ENCODE measurements at places on chromosomes 16 and 17.

- no peak for DNase-seq
These were observed 423 bp upstream of the ASGR2 start for GRCh38 chr17:7114875-7115614.

GRCh38 chr17:42573095-42573494, 4.4 kb downstream of the PSMC3IP start:
- DNase-seq: no peak

DNA sequence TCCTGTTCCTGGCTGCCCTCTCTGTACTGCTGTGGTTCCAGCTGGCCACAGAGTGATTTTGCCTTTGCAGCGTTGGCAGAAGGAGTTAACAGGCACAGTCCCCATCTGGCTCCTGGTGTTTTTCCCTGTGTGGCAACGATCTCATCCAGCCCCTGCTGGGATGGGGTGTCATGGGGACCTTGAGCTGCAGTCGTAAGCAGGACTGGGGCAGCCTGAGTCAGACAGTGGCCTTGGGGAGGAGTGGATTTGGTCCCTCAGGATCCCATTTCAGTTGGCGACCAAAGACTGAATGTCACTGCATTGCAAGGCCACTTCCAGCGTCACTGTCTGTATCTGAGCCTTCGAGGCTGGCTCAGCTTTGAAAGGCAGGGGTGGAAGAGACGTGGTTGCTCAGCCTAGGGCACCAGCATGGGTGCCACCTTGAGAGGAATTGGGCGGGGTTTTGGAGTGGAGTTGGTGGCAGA, 11.9 kb downstream of the TMEM94 start:
- no peak for DNase-seq

DNA sequence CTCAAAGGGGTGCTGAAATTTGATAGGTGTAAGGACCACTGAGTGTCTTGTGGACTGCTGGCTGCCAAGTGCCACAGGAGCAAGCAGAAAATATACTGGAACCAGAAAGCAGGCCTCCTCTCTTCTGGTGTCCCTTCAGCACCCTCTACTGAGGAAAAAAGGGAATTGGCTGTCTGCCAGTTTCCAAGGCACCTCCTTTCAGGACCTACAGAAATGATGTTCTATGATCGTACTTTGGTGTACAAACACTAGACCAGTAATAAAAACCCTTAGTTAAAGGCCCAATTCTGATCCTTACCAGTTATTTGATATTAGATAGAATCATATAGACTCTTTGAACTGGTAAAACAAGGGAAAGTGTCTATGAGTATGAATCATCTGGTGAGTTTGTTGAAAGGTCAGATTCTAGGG, 35.8 kb upstream of the BCAS3 start:
- DNase-seq: no peak

DNA sequence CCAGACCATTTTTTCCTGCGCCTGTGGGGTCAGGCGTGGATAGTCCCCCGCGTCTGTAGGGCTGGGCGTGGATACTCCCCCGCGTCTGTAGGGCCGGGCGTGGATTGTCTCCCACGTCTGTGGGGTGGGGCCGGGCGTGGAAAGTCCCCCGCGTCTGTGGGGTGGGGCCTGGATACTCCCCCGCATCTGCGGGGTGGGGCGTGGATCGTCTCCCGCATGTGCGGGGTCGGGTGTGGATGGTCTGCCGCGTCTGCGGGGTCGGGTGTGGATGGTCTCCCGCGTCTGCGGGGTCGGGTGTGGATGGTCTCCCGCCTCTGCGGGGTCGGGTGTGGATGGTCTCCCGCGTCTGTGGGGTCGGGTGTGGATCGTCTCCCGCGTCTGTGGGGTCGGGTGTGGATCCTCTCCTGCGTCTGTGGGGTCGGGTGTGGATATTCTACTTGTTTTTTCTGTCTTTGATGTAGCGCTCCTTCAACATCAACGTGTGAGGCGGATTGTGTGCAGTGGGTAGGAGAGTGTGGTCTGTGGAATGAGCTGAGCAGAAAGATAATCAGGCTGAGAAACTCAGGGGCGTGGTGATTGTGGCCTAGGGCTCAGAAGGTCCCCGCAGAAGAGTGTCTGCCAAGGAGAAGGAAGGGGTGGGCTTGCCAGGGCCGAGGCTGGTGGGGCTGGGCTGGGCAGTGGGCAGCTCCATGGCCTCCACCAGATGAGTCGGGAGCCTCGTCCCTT, 3.2 kb downstream of the GNPTG start:
- no peak for DNase-seq

DNA sequence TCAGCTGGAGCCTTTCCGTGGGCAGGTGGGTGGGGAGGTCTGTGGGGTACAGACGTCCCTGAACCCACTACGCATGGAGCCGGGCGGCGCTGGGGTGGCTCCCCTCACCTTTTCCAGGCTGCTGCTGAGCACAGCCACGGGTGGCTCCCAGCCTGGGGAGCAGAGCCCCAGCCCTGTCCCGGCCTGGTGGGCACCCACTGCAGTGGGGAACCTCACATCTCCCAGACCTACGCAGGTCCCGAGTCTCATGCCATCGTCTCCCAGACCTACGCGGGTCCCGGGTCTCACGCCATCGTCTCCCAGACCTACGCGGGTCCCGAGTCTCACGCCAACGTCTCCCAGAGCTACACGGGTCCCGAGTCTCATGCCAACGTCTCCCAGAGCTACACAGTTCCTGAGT, 17.0 kb upstream of the APRT start:
- DNase-seq: no peak

DNA sequence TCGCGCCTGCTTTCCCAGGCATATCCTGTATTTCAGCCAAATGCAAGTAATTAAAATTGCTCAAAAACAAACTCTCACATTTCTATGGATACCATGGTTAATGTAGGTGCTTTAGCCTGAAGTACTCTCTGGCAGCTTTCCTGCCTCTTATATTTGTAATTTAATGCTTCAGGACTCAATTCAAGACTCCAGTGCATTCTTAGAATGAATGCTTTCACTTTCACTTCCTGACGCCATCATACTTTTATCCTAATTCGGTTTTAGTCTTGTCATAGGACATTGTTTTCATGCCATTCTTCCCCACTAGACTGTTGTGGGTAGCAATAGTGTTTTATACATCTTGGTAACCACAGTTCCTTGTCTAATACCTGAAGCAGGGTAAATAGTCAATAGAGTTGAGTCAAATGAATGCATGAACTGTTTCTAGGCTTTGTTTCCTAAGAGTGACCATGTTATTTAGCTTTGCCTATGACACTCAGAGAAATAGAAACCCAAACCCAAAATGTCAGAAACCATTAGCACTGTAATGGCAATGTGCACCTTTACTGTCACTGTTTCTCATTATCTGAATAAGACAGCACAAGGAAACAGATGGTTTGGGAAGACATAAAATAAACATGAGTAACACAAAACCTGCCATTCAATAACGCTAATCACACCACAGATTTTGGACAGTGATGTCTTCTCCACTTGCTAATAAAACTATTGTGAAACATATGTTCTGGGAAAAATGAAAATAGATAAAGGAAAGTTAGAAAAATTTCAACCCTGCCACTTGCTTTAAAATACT, 705.5 kb downstream of the CDH11 start:
- DNase-seq: no peak

GRCh38 chr17:61389670-61390478, 9.8 kb upstream of the TBX2 start:
- no peak for DNase-seq

- DNase-seq: no peak
These were observed 63.9 kb upstream of the HLF start for GRCh38 chr17:55200904-55201303.

DNA sequence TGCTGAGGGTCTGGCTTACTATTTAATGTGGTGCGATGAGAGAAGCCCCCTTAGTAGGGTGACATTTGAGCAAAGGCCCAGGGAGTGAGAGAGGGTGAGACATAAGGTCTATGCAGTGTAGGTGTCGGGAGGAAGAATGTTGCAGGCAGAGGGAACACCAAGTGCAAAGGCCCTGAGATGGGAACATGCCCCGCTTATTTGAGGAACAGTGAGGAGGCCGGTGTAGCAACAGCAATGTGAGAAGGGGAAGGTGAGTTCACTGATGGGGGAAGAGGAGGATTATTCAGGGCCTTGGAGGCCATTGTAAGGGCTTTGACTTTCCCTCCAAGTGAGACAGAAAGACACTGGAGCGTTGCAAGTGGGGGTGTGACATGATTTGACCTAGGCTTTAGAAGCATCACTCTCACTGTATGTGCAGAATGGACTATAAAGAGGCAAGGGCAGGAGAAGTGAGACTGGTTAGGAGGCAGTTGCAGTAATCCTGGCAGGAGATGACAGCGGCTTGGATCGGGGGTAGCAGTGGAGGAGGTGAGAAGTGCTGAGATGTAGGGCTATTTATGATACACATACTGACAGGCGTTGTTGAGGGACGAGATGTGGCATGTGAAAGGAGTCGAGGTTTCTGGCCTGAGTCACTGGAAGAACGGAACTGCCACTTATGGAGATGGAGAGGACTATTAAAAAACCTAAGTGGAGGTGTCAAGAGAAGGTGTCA, 145.3 kb downstream of the SPECC1 start:
- no peak for DNase-seq

DNA sequence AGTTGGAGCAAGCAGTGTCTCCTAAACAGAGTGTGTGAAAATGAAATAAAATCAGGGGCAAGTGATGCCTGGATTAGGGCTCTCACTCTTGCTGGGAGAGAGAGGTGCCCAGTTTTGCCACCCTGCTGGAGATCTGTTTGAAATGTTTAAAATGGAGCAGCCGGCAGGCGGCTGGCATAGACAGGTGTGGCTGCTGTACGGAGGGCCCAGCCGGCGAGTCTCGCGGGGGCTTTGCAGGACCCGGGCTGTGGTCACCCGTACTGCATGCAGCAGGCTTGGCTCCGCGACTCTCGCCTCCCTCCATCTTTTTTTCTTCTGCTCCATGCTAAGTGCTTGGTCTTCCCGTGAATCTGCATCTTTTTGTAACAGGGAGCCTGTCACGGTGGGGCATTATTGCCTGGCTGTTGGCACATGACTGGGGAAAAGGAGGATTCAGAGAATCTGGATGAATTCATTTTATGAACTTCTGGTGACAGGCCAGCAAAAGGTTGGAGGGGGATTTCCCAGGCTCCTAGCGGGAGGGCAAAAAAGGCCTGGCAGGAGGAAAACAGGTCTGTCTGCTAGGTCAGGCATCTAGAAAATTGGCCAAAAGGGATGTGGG, 1.8 kb downstream of the ZNRF1 start:
- no peak for DNase-seq

DNA sequence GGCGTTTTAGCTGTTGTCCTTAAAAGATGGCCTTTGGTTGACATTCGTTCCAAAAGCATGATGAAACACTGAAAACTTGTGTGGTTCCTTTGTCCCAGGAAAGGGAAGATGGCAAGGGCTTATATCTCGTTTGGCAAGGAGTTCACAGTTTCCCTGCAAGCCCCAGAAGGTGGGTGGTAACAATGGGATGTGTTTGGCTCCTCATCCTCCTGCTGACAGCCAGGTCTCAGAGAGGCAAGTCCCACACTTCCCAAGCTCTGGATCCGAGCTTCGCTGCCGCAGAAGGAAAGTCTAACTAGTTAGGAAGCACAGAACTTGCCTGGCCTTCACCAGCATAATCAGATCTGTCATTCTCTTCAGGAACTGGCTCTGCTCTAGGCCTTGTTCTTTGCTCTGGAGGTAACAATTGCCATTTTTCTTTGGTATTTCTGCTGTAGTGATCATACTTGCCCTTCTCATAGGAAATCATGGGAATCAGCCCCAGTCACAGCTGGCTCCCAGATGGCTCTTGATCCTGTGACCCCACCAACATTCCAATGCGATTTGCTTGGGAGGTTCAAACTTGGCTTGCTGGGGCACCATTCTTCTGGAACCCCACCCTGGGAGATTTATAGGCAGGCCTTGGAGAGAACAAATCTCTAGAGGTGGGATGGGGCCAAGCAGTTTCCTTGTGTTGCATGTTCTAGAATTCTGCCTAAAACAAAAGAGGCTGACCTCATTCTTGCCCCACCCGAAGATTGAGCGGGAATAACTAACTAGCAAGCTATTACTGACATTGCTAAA, 17.9 kb downstream of the KPNA2 start:
- no peak for DNase-seq

GRCh38 chr17:73455050-73455687, 143.4 kb upstream of the CDC42EP4 start:
- DNase-seq: no peak

DNA sequence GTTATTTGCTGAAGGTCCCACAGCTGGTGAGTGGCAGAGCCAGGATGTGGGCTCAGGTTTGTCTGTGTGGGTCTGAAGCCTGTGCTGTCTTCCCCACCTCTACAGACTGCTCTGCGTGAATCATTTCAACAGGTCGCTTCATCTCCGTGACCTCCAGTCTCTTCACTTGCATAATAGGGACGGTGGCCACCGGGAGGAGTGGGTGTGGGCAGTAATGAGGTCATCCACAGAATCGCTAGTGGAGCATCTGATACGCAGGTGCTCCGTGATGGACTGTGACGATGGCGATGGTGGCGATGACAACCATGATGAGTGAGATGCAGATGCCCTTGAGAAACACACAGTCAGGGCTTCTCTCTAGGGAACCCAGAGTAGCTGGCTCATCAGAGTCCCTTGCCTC, 120.2 kb downstream of the RAP1GAP2 start:
- DNase-seq: no peak

- DNase-seq: no peak
These were observed 17.8 kb upstream of the TOB1 start for GRCh38 chr17:50883850-50884438.

- DNase-seq: no peak
These were observed 301.4 kb downstream of the MAF start for GRCh38 chr16:79298894-79299799.

DNA sequence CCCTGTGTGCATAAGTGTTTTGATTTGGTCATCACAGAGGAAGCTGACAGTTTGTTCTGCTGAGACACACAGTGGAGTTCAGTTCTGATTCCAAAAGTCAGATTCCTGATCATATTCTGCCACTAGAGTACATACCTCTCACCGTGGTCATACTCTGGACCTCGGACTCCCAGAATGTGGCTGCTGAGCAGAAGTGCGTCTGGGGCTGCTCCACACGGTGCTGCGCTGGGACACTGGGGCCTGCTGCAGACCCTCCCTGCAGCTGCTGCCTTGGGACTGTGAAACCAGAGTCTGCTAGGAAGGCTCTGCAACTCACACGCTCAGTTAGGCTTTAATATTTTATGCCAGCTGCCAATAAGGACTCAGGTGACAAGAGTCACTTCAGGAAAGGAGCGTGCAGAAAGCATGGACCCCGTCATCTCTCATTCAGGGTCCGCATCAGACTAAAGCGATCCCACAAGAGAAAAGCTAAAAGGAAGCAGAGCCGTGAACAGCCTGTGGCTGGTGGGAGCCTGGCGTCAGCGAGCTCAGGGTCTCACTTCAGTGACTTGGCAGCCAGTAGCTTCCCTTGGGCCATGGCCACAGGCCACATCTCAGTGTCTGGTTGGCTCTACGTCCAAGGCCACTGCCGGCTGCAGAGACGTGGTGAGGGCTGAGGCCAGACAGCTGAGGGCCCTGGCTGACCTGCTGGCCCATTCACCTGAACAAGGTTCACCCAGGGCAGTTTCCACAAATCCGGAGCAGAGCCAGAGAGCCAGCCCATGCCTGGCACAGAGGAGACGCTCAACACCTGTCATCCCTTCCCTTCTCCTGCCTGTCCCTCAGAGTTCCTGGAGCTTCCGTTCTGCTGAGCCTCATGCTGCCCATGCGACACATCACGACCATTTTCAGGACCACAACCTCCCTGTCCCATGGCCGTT, 24.7 kb upstream of the KIFC3 start:
- no peak for DNase-seq

All from activated gamma-delta T cell (primary cell).